G401 (cell line): ENCODE measurements at places on chromosomes 1 and 21.

DNA sequence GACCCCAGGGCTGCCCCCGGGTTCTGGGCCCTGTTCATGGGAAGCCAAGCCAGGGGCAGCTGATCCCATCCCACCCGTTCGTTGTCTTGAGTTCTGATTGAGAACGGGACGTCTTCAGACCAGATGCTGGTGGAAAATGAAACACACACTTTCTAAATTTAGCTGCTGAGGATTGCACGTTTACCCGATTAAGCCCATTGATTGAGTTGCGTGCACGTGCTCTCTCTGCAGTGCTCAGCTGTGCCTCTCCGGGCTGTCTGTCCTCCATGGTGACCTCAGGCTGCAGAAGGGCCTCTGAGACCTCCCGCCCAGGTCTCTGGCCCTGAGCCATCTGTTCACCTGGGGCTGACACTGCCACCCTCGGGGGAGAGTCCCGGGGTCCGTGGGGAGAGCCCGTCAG lies 27.0 kb upstream of the PEX10 start:
- DNase-seq: no peak

DNA sequence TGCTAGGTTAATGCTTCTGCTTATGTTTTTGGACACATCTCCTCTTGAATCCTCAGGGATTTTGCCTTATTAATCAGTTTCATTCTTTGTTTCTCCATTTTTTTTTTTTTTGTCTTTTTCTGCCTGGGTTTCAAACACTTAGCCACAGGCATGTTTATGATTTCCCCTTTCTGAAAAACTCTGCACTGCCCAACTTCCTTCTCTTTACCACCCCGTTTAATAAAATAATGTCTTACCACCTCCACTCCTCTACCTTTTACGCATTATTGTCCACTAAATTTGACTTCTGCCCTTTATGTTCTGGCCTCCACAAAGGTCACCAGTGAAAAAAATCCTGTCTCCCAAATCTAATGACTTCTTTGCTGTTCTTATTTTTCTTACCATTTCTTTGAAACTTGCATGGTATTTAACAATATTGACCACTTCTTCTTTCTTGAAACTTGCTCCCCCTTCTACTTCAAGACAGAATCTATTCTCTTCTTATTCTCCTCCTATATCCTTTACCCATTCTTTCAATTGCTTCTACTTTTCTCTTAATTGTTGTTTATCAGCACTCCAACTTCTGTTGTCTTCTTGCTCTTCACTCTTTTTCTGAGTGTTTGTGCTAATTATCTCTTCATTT lies 150.3 kb downstream of the TNFSF18 start:
- DNase-seq: no peak

GRCh38 chr1:46036894-46037839 lies 95.3 kb downstream of the PIK3R3 start:
- DNase-seq: peak; percentile 92

DNA sequence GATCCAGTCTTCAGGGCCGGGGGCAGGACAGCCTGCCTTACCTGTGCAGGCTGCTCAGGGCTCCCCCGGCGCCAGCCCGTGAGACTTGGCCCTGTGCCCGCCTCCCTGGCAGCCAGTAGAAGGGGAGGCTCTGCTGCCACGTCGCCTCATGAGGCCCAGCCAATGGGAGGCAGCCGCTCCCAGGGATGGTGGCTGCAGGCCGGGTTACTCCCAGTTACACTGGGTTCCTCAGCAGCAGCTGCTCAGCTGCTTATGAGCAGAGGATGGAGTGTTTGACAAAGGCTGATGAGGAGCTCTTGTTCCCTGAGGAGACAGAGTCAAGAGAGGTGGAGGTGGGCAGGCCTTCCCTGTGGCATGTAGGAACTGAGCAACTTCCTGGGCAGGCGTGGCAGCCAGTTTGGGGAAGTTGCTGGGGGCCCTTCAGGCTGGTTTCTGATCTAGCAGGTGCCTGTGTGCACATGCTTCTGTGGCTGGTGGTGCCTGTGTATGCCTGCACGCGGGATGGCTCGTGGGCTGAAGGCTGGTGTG lies 5.5 kb downstream of the MFSD2A start:
- DNase-seq: no peak

- no peak for DNase-seq
Measured at GRCh38 chr1:91744953-91745639, 140.9 kb downstream of the TGFBR3 start.

GRCh38 chr1:176789571-176790090 lies 326.7 kb downstream of the PAPPA2 start:
- DNase-seq: peak; percentile 75

- no peak for DNase-seq
Measured at GRCh38 chr21:38773099-38774061, 32.3 kb upstream of the ETS2 start.

- peak; percentile 13 for DNase-seq
Measured at GRCh38 chr1:46719689-46720088, 775 bp upstream of the EFCAB14 start.
